ENCODE measurements at places on chromosomes 6 and 20.

DNA sequence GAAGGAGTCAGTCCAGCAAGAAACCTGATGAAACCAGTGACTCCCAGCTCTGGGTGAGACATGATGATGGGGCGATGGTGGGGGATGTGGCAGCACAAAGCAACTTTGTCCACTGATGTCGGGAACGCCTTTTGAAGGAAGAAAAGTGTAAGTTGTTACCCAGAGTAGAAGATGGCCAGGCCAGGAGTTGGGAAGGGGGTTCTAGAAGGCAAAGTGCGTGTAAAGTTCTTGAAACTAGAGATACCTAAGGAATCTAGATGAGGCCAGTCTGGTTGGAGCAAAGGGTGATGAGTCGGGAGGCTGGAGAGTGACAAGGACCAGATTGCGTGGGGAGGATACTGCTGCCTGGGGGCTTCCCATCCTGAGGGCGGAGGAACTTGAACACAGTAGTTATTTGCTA, 117.0 kb downstream of the PHACTR3 start:
- no peak for DNase-seq

DNA sequence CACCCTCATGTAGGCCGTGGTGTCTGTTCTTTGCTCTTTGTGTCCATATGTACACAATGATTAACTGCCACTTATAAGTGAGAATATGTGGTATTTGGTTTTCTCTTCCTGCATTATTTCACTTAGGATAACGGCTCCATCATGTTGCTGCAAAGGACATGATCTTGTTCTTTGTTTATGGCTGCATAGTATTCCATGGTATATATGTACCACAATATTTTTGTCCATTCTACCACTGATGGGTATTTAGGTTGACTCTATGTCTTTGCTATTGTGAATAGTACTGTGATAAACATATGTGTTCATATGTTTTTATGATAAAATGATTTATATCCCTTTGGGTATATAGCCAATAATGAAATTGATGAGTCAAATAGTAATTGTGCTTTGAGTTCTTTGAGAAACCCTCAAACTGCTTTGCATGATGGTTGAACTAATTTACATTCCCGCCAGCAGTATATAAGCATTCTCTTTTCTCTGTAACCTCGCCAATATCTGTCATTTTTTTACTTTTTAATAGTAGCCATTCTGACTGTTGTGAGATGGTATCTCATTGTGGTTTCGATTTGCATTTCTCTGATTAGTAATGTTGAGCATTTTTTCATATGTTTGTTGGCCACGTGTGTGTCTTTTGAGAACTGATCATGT, 174.4 kb upstream of the NT5E start:
- DNase-seq: no peak

DNA sequence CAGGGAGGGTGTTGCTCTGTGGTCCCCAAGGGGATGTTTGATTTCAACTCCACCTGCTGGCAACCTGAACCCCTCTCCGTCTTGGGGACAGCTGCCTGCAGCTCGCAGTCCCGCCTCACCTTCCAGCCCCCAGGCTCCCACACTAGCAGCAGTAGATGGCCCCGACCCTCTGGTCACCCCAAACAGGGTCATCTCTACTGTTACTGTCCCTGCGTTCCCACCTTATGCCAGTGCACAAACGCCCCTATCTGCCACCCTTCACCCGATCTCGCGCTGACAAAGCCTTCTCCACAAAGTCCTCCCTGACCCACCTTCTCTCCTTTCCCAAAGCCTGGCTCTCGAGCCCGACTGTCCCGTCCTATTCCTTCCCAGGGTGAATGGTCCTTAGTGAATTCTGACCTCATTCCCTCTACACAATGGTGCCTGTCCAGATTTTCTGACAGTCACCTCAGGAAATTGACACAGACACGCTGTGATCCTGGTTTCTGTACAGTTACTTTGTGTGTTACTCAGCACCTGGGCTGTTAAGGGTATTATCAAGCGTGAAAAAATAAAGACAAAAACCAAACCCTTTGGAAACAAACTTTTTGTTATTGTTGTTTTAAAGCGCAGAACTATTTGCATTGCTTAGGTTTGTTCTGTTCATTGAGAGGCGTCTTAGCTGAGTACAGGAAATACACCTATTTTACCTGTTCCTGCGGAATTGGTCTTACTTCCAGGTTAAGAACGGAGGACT, 728 bp downstream of the FUT9 start:
- DNase-seq: no peak

- no peak for DNase-seq
Observed at GRCh38 chr6:73182021-73182607, 43.2 kb downstream of the KHDC1L start.

DNA sequence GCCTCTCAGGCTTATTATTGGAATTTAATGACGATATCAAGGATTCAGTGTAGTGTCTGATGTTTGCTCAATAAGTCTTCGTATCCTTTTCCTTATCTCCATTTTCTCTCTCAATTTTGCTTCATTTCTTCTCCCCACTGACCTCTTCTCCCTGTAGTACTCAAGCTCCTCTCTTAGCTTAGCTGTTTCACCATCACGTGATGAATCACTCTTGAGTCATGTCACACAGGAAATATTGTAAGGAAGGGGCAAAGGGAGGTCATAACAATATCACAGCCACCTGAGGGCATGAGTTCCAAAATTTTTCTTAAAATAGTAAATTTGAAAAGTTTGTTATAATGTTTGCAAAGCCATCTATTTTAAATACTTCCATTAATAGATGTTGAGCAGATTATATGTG, 392.2 kb upstream of the MARCKS start:
- peak; percentile 56 for DNase-seq

GRCh38 chr20:50054626-50055511, 58.1 kb downstream of the UBE2V1 start:
- DNase-seq: no peak

DNA sequence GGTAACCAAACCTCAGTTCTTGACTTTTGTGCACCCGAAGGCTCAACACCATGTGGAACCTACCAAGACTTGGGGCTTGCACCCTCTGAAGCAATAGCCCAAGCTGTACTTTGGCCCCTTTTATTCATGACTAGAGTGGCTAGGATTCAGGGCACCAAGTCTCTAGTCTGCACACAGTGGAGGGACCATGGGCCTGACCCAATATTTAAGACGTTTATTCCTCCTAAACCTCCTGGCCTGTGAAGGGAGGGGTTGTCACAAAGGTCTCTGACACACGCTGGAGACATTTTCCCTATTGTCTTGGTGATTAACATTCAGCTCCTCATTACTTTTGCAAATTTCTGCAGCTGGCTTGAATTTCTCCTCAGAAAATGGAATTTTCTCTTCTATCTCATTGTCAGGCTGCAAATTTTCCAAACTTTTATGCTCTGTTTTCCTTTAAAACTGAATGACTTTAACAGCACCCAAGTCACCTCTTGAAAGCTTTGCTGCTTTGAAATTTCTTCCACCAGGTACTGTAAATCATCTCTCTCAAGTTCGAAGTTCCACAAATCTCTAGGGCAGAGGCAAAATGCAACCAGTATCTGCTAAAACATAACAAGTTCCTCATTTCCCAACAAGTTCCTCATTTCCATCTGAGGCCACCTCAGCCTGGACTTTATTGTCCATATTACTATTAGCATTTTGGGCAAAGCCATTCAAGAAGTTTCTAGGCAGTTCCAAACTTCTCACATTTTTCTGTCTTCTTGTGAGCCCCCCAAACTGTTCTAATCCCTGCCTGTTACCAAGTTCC, 481.4 kb upstream of the BTBD3 start:
- no peak for DNase-seq

GRCh38 chr20:58162986-58163385, 65.5 kb downstream of the ANKRD60 start:
- no peak for DNase-seq

DNA sequence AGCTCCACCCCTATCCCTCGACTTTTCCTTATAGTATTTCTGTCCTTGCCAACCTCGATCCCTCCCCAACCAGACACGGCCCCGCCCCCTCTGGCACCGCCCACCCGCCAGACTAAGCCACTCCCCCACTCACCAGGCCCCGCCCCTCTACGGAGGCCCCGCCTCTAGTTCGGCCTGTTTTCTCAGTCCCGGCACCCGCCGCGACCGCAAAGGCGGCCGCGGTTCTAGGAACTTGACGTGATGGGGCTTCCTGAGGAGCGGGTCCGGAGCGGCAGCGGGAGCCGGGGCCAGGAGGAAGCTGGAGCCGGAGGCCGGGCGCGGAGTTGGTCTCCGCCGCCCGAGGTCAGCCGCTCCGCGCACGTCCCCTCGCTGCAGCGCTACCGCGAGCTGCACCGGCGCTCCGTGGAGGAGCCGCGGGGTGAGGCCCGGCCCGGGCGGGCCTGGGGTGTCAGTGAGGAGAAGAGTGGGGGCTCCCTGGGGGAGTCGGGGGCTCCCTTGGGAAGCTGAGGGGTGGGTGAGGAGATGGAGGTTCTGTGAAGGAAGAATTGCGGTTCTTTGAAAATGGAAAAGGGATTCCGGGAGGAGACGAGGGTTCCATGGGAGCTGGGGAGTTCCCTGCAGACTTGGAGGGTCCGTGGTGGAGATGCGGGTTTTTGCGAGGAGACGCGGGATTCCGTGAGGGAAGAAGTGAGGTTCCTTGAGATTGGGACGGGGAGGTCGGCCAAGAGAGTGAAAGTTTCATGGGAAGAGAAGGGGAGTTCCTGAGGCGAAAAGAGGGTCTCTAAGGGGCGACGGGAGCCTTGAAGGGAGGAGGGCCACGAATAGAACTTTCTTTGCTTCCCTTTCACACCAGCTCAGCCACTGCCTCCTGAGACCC, at the start of gene ACSS2:
ACSS2 (plus strand) TSS at position 207 of the 877 bp plus-strand sequence; CDS start at position 241, 34 bp downstream.
- DNase-seq: peak; percentile 98

- DNase-seq: no peak
Observed at GRCh38 chr6:105227295-105227767, 47.5 kb upstream of the POPDC3 start.

DNA sequence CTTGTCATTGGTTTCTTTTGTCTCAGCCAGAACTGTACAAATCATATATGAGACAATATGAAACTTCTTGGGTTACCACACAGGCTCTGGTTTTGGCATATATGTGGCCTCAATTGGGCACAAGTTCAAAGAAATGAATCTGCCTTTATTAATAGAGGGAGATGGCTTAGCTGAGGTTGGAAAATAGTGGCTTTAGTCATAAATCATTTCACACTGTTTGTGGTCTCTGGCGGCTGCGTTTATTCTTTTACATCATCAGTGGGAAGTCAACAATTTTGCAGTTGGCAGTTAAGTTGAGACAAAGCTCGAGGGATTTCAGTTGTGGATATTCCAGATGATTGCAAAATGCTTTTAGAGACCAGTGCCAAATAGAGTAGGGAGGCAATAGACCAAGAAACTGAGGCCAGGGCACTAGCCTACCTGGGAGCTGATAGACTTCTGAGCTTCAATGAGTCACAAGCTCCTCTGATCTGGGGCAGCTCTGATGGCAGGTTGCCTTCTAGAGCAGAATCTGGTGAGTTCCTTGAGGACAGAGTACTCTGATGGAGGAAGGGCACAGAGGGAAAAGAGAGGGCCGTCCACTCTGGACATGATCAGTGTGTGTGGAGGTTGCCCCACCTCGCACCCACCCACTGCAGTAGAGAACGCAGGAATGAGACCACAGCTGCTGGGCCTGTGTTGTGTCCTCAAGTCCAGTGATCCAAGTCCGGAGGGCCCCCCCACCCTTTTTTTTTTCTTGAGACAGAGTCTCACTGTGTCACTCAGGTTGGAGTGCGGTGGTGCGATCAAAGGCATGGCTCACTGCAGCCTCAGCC, 73.5 kb downstream of the ARMC2 start:
- DNase-seq: no peak

GRCh38 chr6:111205502-111205901, 118.2 kb downstream of the SLC16A10 start:
- DNase-seq: no peak

- DNase-seq: peak; percentile 8
Observed at GRCh38 chr6:70413992-70414494, 735 bp downstream of the FAM135A start.

DNA sequence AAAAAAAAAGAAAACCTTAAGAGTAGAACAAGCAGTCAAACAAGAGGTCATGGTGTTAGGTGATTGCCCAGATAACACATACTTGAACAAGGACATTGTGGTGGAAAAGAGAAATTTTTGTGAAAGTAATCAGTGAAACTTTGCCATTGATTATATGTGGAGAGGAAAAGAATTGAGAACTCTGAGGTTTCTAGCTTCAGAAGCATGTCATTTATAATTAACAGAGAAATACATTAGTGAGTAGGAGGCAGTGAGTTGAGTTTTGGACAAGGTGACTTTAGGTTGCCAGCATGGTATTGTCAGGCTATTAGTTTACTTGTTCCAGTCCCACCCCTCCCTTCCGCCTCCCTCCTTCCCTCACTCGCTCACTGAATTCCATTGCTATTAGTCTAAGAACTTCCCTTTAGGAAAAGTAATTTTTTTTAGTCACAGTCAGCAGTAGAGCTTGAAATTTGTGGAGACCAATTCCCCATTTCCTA, 17.2 kb downstream of the TAB2 start:
- DNase-seq: no peak

DNA sequence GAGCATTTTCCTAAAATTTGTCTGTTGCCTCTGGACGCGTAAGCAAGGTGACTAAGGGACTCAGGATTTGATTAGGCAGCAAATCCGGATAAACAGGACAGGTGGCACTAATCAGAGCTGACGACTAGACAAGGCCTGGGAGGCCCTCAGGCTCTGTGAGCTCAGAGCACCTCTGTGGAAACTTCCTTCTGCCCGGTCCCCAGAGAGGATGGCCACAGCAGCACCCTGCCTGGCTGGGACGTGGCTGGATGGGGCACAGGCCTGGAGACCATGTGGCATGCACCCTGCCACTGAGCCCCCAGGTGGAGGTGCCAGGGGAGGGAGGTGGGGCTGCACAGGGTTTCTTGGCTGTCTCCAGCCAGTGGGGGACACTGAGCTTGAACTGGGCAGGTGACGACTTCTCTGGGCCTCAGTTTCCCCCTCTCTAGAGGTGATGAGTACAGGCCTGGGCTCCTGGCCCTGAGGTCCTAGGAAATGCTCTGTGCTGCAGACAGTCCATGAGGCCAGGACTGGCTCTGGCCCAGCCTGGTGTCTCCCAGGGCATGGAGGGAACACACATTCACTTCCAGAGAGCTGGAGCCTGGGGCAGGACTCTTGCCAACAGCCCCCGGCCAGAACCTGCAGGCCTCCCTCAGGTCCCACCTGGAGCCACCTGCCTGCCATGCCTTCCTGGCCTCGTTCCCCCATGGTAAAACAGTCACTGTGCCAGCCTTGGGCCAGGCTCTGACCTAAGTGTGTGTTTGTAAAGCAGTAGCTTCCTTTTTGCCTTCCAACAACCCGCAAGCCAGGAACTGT, 39.6 kb upstream of the STX16 start:
- DNase-seq: no peak

DNA sequence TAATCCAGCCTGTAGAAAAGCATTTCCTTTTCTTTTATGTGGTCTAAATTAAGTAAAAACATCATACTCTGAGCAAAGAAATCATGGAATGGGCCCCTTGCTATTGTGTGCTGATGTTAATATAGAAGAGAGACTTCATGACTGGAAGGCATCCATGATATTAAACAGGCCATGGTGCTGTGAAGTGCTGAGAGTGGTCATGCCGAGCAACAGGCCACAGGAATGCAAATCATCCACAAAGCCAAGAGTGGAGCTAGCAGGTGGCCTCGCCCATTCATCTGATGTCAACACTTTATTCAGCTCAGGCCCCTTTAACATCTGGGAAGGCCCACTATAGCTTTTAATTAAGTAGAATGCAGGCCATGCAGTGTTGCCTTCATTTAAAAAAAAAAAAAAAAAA, 115.2 kb upstream of the HMGCLL1 start:
- DNase-seq: no peak

Data from kidney capillary endothelial cell (primary cell).